ENCODE measurements at places on chromosomes 7 and 10.

GRCh38 chr7:127652333-127653248 lies 597 bp downstream of the SND1 start:
- DNase-seq: no peak

DNA sequence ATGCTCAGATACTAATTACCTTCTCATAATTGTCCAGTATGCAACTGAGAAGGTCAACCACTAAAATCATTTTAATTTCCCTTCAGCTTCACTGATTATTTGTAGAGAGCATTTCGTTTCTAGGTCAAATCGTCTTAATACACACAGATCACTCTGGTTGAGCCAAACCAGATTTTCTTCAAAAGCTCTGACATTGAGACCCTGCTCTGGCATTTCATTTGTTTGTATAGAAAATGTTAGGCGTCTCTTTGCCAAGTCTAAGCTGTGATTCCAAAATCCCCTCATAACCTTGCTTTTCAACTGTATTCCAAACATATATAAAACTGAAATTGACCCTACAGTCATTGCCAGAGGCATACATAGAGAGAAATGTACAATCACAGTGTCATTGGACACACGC lies 520.0 kb downstream of the CNTNAP2 start:
- no peak for DNase-seq

- DNase-seq: no peak
These were observed 96.4 kb upstream of the DIP2C start for GRCh38 chr10:785861-786214.

DNA sequence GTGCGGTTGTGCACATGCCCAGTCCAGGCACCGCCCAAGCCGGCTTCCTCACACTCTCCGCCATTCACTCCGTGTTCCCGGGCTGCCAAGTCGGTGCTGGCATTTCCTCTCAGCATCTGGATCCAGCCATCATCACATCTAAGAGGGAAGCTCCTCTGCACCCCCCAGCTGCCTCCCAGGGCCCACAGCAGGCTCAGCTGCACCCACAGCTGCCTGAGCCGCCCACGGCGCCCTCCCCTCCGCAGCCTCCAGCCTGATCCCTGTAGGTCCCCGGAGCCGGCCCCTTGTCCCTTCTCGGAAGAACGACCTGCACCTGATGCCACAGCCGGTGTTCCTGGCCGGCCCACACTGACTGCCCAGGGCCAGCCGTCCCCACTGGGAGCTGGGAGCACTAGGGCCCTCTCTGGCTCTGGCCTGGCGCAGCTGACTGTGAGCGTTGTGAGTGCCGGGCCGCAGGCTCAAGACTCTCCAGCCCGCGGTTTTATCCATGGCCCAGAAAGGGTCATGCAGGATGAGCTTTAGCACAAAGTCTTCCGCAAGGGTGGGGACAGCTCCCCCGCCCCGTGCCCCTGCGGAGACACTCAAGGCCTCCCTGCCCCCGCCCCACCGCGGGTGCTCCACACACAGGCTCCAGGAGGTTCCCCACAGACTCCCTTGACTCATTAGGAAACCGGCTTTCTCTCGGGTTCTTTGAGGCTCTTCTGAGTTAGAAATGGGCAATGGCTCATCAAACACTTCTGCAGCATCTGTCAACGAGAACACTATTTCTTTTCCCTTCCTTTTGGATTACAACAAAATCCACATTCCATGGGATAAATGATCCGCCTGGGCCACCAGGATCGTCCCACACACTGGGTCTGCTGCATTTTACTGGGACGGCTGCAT lies 31.2 kb downstream of the CFAP46 start:
- DNase-seq: no peak

DNA sequence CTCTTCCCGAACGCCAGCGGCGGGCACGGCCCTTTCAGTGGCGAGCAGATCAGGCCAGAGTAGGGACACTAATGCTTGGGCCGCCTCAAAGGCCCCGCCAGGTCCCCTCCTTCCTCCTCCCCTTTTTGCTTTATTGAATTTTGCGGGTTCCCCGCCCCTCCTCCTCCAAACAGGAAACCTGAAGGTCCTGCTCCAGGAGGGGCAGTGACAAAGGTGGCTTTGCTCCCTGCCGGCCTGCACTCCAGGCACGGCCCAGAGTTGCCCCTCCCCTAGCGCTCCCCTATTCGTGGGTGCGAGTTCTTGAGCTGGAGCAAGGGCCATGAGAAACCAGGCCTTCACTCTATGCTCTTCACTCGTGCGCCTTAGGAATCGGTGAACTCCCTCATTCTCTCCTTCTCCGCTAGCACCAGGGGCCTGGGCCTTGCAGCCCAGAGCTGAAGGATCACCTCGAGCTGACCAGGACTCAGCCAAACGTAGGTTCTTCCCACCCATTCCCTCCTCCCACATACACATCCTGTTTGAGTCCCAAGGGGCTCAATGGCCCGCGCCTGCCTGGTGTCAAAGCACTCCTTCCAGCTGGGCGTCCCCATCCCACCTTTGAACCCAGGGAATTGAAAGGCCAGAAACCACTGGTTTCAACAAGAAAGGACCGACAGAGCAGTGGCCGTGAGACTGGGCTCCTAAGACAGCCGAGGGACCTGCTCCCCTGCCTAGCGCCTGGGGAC lies 619 bp upstream of the HOXA6 start:
- DNase-seq: no peak

GRCh38 chr7:2009541-2010001 lies 223.2 kb downstream of the MAD1L1 start:
- no peak for DNase-seq

- no peak for DNase-seq
These were observed 21.5 kb upstream of the PLEKHA1 start for GRCh38 chr10:122352817-122353525.

GRCh38 chr7:72437061-72437585 lies 25.0 kb upstream of the CALN1 start:
- no peak for DNase-seq

- DNase-seq: no peak
These were observed 51.5 kb downstream of the LRRC4 start for GRCh38 chr7:127979728-127980126.

DNA sequence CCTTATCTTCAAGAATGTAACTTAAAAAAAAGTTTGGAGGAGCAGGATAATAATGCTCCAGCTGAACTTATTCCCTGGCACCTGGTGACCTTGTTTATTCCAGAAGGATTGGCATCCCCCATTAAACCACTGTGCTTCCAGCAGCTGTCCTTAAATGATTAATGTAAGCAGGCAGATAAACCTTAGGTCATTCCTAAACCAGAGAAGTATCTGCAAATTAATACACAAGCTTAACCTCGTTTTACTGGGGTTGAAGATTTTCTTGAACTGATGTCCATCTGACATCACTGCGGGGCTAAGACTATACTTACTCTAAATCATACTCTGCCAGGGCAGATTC lies 116.1 kb upstream of the PALS2 start:
- DNase-seq: no peak

DNA sequence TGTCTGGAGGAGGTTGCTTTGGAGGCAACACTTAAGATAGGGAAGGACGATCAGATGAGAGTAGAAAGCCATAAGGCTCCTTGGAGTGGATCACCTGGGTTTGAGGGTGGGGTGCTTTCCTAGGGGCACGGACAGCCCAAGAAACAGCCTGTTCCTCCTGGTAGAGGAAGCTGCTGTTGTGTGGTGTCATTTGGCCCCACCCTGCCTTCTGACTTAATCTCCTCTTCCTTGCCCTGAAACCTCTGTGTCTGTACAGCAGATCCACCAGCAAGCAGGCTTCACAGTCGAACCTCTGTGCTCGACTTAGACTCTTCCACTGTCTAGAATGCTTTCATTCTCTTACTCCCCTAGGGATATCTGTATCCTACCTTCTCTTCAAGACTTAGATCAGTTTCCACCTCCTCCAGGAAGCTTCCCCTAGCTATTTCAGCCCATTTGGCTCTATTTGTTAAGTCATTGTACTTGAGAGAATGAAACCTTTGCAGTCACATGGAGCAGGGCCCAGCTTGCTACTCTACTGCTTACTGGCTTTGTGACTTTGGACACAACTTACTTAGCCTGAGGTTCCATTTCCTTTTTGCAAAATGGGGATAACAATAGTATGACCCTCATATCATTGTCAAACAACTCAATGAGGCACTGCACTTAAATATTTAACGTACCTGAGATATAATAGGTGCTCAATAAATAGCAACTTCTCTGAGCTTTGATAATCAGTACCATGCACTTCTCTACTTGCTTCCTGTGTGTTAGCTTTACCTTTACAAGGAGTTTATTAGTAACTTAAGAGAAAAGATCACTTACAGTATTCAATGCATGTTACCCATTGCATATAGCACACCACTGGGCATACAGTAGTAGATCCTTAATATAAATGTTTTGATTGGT lies 5.0 kb downstream of the MXI1 start:
- peak; percentile 41 for DNase-seq

DNA sequence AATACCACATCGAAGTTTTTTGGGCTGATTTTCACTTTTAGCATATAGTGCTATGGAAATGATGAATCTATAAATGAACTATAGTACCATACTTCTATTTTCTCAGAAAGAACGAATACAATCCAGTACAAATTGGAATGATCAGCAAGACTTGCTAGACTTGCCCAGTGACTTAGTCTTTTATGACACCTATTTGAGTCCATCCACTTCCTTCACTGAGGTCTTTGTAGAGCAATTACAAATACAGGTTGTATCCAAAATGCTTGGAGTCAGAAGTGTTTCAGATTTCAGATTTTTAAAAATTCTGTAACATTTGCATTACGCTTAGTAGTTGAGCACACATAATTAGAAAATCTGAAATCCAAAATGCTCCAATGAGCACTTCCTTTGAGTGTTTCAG lies 104.3 kb downstream of the NRBF2 start:
- DNase-seq: no peak

DNA sequence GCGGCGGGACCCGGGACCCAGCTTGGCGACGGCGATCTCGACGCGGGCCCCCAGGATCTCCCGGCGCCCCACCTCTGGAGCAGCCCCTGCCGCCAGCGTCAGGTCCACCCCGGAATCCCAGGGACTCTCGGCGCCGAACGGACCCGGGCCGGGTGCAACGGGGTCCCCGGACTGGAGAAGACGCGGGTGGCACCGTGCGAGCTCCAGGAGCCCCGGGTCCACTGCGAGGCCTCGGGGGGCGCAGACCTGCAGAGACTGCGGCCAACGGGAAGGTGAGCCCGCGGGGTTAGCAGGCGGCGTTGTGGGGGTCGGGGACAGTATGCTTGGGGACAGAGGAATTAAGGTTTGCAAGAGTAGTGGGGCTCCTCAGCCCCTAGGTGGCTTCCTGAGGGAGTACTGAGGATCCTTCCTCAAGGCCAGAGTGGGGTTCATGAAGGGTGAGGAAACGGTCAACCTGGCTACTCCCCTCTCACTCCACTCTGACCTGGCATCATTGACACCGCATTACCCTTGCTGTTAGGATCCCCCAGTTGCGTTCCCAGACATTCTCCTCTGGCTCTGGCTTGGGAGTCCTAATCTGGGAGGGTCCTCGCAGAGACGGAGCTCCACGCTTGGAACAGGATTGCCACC lies 353 bp downstream of the EPHB6 start:
- no peak for DNase-seq

DNA sequence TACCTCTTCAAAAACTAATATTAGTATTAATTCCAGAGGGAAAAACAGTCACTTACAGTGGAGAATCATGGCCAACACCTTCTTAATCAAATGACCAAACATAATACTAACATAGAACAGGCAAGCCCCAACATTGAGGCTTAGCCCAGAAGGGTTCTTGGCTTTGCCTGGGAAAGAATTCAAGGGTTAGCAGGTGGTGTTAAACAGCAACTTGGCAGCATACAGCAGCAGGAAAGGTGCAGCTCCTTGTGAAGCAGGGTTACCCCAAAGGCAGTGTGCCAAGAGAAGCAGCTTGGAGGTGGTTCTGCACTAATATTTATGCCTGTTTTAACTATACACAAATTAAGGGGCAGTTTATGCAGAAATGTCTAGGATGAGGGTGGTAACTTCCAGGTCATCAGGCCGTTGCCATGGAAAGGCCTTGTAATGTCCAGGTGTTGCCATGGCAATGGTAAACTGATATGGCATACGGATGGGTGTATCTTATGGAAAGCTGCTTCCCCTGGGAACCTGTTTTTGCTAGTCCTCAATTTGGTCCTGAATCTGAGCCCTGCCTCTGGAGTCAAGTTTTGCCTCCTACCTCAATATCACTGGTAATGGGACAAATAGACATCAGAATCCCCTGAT lies 27.2 kb upstream of the BEND7 start:
- DNase-seq: no peak

- no peak for DNase-seq
These were observed 82.2 kb downstream of the PIK3CG start for GRCh38 chr7:106947244-106947728.

- DNase-seq: no peak
These were observed 106.6 kb downstream of the POU6F2 start for GRCh38 chr7:39084349-39084748.

GRCh38 chr7:10770176-10770575 lies 203.5 kb upstream of the PHF14 start:
- no peak for DNase-seq

GRCh38 chr10:2984682-2985081 lies 82.7 kb upstream of the PFKP start:
- DNase-seq: no peak

DNA sequence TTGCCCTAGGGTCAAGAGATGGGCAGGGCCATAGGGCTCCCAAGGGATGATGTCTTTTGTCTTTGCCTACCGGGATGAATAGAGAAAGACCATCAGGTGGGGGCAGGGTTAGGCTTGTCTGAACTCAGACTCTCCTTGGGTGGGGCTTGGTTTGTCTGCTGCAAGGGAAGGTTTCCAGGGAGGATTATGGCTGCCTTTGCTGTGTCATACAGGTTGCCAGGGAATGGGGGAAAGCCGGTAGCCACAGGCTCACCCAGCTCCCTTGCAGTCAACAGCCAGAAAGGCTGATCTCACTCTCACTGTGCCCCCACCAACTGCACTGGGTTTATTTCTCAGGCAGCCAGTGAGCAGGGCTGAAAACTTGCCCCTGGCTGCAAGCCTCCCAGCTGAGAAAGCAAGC lies 253.2 kb downstream of the POLR1F start:
- DNase-seq: no peak

DNA sequence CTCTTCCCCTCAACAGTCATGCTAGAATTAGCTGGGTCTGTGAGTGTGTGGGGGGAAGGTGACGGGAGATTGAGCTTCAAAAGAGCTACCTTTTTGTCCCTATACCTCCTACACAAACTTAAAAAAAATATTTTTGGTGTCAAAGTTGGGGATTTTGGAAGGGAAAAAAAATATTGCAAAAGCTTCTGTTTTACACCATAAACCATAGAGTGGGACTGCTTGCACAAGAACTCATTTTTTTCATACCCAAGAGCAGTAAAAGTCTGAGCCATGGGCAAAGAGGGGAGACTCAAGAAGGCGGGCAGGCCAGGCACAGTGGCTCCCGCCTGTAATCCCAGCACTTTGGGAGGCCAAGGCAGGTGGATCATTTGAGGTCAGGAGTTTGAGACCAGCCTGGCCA lies 9.4 kb upstream of the ZDHHC4 start:
- no peak for DNase-seq

DNA sequence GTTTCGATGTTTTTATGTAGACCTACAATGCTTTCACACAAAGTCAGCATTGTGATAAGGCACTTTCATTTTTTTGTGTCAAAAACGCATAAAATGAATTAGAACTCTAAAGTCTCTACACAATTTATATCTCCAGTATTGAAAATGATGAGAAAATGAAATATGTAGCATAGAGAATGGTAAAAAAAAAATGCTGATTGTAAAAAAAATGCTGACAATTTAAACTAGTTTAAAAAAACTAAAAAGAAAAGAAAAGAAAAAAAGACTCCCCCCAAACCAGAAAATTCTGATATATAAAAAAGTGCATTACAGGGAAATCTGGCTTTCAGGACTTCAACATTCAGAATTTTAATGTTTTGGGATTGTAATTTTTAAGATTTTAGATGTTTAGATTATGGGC lies 148.1 kb downstream of the FZD1 start:
- no peak for DNase-seq
